ENCODE measurements at places on chromosomes 5 and 9.

- no peak for DNase-seq
These were observed 339.0 kb upstream of the WWC1 start for GRCh38 chr5:167952278-167952995.

DNA sequence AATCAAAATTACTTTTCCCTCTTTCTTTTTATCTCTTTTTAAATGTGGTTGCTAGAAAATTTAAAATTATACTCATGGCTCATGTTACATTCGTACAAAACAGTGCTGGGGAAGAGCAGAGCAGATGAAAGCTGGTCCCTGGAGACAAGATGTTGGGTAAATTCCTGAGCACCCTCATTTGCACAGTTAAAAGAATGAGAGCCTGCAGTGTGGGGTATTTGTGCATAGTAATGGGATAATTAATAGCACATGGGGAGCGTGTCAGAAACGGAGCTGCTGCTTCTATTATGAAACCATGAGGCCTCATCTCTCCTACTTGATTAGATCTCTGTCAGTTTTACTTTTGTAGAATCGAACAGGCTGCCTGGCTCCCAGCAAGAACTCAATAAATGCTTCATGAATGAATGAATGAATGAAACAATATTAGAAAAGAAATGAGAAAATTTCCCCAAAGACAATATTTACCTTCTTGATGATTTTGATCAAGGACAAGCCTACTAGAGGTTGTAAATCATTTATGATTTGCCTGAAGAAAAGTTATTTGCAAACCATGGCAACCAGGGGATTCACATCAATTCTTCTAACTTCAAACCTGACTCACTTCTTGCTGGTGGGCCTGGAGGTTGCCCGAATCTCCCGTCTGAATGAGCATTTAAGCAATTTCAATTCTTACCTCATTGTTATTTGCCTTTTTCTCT, 177.2 kb upstream of the TUT7 start:
- peak; percentile 68 for DNase-seq

- DNase-seq, result no peak
These were observed 150.0 kb downstream of the NTRK2 start for GRCh38 chr9:84819491-84819991.

DNA sequence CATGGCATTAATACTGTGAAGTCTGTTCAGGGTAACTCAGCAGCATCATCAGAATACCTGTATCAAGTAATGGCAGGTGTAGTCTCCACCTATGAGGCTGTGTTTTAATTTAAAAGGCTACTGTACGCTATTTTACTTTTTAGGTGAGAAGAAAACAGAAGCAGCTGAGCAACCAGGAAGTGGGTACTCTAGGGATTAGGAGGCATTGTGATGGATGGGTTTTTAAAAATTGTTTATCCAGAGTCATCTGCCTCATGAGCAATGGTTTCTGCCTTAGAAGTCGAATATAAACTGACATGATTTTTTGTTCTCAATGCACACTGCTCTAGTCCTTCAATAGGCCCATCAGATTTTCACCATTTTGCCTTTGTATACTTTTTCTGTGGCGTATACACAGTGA, 42.6 kb downstream of the PSIP1 start:
- no peak for DNase-seq

- no peak for DNase-seq
These were observed 65.2 kb downstream of the DMRT2 start for GRCh38 chr9:1115370-1115769.

DNA sequence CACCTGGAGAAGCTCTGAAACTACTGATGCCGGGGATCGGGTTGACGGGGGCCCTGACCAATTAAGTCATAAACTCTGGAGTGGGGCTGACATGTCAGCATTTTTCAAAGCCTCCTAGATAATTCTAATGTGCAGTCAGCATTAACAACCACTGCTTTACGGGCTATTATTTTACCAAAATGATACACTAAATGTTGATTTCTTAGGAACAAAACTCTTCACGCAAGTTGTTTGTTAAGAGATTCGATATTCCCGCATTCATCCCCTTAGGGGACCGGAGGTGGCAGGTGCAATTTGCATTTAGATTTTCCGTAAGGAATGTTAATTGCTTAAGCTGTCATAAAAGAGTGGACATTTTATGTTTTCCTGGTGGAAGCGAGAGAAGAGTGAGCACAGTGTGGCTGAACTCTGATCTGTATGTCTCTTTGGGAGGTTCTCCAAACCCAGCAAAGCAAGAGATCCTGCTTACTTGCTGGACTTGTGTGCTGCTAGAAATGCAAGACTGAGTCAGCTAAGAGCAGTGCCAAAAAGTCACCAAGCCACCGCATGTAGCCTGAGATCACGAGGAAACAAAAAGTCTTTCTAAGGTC, 77.6 kb downstream of the UGCG start:
- DNase-seq, result peak; percentile 62

DNA sequence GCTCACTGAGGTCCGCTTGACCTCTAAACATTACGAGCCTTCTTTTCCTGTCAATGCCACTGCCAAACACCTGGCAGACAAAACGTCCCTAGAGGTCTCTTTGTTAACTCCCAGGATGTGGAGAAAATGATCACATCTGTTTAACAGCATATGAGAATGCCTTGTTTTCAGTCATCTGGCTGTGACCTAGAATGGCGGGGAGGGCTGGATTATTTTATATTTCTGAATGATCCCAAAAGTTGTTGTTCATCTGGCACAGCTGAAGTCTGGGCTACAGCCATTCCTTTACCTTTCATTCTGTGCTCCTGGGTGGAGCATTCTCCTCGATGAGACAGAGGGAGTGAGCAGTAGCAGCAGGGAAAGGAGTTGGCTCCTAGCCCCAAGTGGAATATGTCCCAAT, 138.2 kb downstream of the PRDM6 start:
- DNase-seq, result no peak

Measured in GM03348 (cell line).